GM23338 (cell line): ENCODE measurements at places on chromosomes 7 and 10.

GRCh38 chr7:49453486-49453885 lies 320.0 kb upstream of the VWC2 start:
- no peak for DNase-seq

DNA sequence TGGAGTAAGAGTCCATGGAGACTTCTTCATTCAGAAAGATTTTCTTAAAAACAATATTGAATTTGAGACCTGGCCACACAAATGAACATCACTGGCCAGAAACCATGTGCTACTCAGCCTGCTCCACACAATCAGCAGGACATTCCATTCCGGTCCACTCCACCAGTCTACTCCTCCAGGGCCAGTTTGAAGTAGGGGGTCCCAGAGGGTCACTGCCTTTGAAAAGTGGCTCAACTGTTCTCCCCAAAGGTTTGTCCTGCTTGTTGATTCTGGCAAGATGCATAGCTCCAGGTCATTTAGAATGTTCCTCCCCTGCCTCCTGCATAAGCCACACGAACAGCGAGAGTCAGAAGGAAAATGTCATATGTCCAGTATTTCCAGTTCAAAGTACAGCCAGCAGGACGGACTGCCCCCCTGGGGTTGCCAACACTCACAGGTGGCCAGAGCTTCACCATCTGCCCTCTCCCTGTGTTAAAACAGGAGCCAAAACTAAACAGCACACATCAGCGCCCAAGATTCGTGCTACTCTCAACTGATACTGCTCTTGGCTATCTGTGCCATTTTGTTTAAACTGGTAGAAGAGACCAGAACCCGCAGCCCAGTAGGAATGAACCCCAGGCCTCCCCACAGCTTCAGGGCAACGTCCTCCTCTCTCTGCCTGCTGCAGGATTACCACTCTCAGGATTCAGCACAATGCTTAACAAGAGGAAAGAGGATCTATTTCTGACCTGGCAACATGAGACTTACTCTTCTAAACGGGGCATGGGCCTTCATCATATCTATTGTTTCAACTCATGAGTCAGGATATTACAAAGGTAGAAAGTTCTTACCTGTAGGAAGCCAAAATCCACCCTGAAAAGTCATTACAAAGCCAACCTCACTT lies 11.3 kb downstream of the GRB10 start:
- no peak for DNase-seq

DNA sequence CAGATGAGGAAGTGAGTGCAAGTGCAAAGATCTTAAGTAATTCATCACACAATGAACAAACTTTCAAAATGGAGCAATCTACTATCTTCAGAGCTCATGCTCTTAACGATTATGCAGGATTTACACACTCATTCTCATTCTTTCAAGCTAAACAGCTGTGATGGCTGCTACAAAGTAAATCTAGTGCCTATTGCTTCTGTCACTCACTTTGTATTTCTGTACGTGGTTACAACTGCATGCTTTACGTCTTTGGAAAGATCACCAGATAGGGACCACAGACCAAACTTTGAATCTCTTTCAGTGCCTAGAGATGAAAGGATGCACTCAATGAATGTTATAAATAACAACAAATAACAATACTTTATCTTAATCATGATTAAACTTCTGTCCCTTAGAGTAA lies 194.6 kb downstream of the MAGI2 start:
- DNase-seq = no peak

- DNase-seq = no peak
These were observed 36.3 kb downstream of the CALML3 start for GRCh38 chr10:5560817-5561703.

GRCh38 chr10:70193391-70193844 lies 23.1 kb upstream of the SAR1A start:
- DNase-seq = no peak

GRCh38 chr7:100949933-100950443 lies 654 bp downstream of the MUC3A start:
- DNase-seq = no peak

- DNase-seq = no peak
These were observed 3.4 kb upstream of the PRKAR2B start for GRCh38 chr7:107041097-107041496.

GRCh38 chr7:117158941-117159697 lies 163.7 kb downstream of the WNT2 start:
- no peak for DNase-seq

DNA sequence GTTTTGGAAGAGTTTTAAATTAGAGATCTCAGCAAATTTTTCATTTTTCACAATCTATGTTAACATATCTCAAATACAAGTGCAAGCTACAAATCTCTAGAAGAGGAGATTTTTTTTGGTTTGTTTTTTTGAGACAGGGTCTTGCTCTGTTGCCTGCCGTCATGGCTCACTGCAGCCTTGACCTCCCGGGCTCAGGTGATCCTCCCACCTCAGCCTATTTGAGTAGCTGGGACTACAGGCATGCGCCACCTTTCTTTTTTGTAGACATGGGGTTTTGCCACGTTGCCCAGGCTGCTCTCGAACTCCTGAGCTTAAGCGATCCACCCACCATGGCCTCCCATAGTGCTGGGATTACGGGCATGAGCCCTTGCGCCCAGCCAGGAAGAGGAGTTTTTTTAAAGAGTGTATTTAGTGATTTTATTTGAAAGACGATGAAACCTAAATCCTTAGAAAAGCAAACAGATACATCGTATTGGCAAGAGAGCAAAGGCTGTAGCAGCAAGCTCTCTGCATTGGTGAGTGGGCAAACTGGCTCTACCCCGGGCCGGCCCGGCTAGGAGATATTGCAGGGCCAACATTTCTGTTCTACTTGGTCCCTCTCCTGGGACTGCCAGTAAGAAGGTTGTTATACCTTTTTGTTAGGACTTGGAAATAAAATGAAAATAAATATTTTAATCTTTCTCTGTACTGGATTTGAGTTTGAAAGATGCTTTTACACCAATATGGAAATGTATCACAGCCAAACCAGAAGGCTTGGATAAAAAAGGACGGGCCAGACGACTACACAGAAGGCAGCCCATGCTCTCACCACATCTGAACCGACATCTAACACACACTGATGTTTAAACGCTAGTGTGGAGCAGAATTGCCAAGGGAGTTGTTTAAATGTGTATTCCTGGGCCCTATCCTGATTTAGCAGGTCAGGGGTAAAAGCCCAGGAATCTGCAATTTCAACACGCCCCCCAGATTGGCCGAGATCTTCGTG lies 49.6 kb upstream of the RHEB start:
- DNase-seq = no peak

GRCh38 chr10:121822180-121822579 lies 105.7 kb downstream of the ATE1 start:
- no peak for DNase-seq

DNA sequence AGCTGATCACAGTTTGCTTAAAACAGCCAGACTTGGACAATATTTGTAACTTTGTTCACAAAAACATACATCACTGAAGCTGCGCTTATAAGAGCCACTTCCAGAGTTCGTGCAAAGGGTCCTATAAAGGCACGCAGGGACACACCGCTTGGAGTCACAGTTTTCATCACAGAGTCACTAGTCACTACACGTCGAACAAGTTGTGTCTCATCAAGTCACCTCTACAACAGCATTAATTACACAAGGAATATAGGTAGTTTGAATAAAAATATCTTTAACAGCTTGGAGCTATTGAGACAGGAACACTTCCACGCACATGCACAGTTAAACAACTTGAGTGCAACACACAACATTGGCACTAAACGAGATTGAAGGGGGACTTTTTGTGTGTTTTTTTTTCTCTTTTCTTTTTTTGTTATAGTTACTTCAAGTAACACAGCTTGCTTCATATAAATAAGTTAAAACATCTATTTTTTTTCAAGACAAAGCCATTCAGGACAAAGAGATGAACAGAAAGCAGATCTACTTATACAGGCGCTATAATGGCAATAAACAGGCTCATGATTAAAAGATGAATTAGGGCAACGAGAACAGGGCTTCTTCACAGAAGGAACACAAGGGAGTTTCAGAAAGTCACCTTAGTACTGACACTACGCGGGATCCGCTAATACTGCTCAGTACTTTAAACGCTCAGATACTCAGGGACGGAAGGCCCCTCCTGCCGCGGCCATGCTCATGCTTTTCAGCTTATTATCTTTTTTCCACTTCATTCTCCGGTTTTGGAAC lies 2.2 kb downstream of the HOXA5 start:
- DNase-seq = no peak
